ENCODE measurements at places on chromosomes 3 and 15.
A peak's percentile ranks its signal among the peaks of the same experiment; 100 is the strongest.

- no peak for DNase-seq
Observed at GRCh38 chr15:90264671-90265070, 801 bp upstream of the NGRN start.

GRCh38 chr15:68578175-68578979 is 416 bp upstream of the CORO2B start:
- DNase-seq, result peak; percentile 56

DNA sequence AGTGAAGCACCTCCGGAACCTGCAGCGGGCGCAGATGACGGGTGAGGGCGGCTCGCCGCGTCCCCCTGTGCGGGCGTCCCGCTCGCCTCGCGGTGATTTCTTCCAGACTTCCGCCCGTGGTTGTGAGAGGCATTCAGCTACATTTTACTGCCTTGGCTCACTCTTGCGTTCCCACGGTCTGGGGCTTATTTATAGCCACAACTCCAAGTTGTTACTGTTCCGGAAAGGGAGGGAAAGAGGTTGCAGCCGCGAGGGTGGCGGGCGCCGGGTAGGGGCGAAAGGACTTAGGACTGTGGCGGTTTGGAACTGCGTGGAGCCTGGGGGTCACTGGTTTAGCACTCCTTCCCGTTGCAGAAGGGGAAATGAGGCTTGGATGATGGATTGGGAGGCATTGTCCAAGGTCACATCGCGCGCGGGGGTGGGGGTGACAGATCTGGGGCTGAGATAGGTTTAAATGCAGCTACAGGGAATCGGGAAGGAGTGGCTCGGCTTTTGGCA is 1.1 kb downstream of the HES1 start:
- no peak for DNase-seq

DNA sequence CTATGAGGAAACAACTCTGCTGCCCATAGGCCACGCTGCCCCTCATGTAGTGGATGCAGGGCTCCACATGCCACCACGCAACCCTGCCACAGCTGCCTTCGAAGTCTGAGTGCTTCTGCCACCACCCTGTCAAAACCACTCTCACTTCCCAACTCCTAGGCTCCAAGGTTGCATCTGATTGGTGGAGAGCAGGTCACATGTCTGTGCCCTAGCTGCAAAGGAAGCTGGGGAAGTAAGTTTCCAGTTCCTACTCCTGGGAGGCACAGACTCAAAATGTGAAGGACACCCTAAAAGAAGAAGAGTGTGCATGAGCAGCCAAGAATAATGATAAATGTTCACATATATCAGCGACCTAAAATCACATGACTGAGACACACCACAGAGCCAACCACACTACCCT is 31.9 kb upstream of the TICRR start:
- DNase-seq, result no peak

DNA sequence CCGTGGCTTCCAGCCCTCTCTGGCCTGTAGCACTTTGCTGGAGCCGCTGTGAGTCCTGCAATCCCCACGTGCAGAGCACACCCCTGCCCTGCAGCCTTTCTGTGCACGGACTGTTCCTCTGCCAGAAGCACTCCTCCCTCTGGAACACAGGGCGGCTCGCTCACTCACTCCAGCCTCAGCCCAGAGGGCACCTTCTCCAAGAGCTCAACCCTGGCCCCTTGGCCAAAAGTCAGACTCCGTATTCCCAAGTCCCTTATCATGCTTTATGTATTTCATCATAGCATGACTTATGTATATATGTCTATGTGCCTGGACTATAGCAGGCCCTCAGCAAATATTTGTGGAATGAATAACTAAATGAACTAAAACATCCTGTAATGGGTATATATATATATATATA is 63.2 kb downstream of the ASB7 start:
- DNase-seq, result no peak

DNA sequence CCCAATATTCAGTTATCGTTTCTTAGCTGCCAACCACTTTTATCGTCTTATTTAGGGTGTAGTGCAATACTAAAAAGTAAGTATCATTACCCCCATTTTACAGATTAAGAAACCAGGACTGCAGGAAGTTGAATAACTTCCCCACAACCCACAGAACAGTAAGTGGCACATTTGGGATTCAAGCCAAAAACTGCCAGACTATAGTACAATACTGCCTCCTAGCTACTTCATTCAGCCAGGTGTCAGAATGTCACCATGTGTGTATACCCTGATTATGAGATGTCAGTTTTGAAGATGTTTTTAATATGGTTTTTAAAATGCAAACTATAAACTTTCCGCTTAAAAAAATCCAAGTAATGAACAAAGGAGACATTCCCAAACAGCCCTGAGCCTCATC is 74.2 kb upstream of the PROK2 start:
- no peak for DNase-seq

DNA sequence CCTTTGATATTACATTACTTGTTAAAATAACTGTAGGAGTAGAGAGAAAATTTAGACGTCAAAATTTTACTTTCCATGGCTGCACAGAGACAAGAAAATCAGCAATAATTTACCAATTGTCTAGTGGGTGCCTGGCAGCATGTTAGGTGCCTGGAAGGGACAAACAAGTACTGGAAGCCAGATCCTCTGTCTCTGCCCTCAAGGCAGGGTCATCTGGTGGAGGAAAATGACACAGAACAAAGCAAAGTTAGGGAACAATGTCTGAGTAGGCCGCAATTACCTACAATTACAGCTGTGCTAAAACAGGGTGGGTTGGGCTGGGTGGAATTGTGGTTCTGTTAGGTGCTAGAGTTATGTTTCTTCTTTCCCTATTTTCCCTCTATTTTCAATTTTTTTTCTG is 7.4 kb downstream of the CCDC174 start:
- DNase-seq, result no peak

DNA sequence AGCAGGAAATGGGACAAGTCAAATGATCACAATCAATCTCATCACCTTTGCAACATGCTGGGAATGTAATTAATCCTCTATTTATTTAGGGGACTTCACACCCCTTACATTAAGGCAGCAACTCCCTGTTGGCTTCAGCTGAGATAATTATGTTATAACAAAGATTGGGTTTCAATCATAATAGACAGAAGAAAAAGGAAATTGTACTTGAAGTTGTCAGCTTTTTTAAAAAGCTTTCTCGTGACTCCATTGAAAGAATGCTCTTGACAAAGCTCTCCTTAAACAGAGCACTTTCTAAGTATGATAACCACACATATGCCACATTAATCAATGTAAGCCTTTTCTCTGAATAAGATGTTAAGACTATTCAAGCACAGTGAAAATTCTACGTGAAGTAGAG is 65.7 kb downstream of the SHQ1 start:
- DNase-seq, result no peak

GRCh38 chr3:194879991-194880939 is 194.6 kb downstream of the FAM43A start:
- DNase-seq, result peak; percentile 16

DNA sequence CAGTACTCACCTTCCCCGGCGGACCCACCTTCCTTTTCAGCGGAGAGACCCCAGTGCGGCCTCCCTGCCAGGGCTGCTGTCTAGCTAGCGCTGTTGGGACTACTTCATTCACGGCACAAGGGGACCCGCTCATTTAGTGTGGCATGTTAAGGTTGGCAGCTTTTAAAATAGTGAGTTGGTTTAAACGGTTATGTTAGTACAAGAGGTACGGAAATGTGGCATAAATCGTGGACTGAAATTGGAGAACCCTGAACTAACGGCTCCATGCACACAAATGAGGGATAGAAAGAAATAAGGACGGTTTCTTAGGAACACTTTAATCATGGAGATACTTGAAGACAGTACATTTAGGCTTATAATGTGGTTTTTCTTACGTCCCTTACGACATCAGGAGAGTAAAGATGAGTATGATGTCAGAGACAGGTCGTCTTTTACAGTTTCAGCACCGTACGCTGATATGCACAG is 752 bp downstream of the CEP63 start:
- DNase-seq, result no peak

GRCh38 chr15:69972436-69972835 is 125.3 kb downstream of the TLE3 start:
- no peak for DNase-seq

GRCh38 chr3:14200841-14201240 is 22.2 kb downstream of the LSM3 start:
- DNase-seq, result no peak

GRCh38 chr15:84398763-84399701 is 163.5 kb downstream of the GOLGA6L4 start:
- no peak for DNase-seq

DNA sequence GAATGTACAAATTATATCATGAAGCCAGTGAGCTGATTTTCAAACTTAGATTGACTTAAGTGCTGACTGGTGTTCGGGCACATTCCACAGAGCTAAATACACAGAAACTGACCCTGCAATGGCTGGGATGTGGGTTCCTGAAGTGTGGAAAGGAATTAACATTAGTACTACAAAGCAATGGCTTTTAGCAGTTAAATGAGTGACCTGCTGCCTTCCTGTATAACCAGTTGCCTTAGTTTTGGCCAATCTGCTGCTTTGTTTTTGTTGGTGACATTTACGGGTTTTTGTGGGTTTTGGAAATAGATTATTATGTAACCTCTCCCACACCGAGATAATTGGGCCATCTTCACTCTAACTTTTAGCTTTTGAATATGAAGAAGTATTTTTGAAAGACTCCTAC is 2.4 kb upstream of the SKIC8 start:
- DNase-seq, result no peak

GRCh38 chr3:117844676-117845075 is 1135.1 kb downstream of the TUSC7 start:
- no peak for DNase-seq

GRCh38 chr3:70028361-70028760 is 28.8 kb downstream of the SAMMSON start:
- DNase-seq, result no peak

DNA sequence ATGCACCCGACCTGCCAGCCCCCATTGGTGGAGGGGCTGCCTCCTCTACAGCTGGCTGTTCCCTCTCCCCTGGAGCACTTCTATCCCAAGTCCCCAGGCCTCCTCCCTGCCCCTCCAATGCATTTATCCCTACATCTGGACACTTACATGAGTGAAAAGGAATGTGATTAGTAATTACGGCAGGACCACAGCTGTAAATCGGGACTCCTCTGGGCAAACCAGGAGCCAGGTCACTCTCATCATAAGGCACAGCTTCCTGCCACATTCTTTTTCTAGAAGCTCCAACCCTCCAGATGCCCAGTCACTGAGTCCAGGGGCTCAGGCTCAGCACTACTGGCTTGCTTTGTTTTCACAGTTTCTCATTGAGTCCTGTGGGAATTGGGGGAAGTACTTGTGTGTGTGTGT is 54.3 kb downstream of the IL20RB start:
- DNase-seq, result no peak

GRCh38 chr3:114442246-114442645 is 148.4 kb downstream of the TIGIT start:
- DNase-seq, result no peak

- DNase-seq, result no peak
Observed at GRCh38 chr15:90184119-90184785, 16.9 kb upstream of the SEMA4B start.

DNA sequence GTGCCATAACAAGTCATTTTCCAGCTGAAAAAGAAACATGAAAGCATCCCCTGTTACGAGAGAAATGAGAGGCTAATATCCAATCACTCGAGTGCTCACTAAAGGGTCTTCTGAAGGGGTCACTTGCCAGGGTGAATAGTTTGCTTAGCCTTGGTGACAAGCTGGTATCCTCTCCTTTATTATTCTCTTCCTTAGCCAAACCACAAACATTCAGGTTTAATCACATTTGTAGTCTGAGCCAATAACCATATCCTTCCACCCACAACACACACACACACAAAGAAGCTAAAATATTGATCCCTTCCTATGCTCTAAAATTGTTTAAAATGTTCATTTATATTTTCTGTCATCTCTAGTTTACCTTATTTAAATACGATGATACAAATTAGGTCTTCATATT is 240.5 kb upstream of the TMCO5A start:
- no peak for DNase-seq

GRCh38 chr15:58924327-58924726 is 9.2 kb downstream of the SLTM start:
- no peak for DNase-seq

GRCh38 chr3:135329479-135329878 is 534.4 kb downstream of the EPHB1 start:
- DNase-seq, result no peak

DNA sequence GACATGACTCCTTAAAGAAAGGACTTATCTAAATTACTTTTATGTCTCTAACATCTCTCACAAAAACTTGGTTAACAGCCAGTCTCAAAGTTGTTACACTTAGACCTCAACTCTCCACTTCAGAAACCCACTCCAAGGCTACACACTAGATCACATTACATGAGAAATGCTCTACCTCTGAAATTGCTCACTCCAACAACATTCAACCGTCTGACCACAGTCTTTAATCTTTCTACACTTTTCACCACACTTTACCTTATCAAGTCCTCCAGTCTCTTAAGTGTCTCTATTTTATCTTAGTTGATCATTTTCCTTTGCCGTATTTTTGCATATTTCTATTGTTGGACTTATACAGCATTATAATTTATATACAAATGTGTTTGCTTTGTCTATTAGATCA is 5.8 kb downstream of the SLC12A6 start:
- DNase-seq, result no peak

- DNase-seq, result no peak
Observed at GRCh38 chr3:188759336-188760005, 412.3 kb upstream of the TPRG1 start.

DNA sequence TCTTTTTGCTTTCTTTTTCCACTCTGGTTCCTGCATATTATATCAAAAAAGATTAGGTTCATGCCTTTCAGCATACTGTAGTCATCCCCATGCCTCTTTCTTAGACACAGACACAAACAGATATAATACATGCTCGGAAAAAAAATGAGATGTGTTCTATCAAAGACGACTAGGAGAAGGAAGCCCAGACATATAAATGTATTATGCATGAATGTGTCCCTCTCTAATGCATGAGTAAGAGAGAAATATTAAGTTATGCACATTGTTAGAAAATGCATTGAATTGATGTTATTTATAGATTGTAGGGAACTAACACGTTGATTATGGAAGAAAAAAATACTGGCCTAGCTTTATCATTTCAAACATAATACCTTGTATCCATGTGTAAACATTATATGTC is 252.4 kb upstream of the BCHE start:
- no peak for DNase-seq

DNA sequence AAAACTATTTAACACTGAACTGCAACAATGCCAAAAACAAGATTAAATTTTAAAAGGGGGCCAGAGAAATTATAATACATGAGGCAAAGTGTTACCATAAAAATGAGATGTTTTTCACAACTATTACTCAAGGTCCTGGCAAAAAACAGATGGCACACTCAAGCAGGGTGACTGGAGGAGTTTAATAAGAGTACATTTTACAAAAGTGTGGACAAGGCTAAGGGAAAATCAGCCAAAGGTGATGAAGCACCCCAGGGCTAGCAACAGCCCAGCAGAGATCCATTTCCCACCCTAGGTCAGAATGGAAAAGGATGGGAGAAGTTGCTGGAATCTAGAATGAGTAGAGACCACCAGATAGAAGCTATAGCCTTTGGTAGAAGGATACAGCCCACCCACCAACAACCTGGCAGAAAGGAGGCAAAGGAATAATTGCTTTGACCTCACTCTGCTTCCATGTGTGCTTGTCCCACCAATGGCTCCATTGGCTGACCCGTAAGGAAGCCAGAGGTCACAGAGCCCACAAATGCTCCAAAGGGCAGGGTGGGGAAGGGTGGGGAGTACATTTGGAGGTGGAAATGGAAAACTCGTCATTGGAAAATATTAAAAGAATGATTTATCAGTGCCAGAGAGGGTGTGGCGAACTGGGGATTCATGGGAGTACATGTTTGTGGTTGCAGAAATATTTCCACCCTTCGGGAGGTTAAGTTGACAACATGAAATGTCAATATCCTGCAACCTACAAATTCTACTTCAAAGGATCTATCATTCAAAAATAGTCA is 161.0 kb upstream of the UBE2E2 start:
- DNase-seq, result no peak

GRCh38 chr15:55279746-55280351 is 9.8 kb downstream of the RAB27A start:
- no peak for DNase-seq
